ENCODE measurements at places on chromosomes 16 and 17. TPM values are rescaled to one million over a fixed set of nuclear protein-coding genes. Genes with fewer than 3 reads are reported as not detected.

The MARCHF10 gene
- 0.26 TPM for total RNA-seq

- no peak for DNase-seq
Measured at GRCh38 chr16:81277541-81278080, 37.2 kb upstream of the GAN start.

The CRYBA1 gene
- total RNA-seq: not detected

The PDILT gene
- not detected for total RNA-seq

DNA sequence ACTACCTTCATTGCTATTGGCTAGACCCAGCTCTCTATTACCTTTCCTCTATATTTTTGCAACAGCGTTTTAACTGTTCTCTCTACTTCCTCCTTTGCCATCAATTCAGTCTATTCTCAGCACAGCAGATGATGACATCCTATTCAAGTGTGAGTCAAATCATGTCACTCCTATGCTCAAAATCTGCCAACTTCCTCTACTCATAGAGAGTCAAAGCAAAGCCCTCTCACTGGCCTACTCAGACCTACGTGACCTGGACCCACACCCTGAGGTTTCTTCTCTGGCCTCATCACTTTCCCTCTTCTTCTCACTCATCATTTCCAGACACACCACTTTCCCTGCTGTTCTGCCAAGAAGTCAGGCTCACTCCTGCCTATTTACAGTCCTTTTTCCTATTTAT, 289.0 kb upstream of the AXIN2 start:
- no peak for DNase-seq

DNA sequence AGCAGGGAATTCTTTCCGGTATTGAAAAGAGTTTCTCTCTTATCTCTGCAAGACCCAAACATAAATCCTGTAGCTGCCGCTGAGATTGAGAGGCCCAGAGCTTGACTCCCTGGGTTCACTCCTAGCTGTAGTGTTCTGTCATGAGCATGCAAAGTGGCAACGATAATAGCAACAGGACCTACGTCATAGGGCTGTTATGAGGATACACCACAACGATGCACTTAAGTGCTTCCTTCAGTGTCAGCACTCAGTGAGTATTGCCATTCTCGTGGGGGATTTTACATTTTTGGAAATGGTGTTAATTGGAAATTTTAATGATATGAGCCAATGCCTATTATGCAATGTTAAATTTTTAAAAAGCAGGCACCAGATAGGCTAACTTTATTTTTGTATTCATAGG, 199.8 kb downstream of the CYLD start:
- DNase-seq: no peak

The METTL2A gene
- 10.8 TPM for total RNA-seq

The CSH1 gene
- total RNA-seq: 9.9 TPM

DNA sequence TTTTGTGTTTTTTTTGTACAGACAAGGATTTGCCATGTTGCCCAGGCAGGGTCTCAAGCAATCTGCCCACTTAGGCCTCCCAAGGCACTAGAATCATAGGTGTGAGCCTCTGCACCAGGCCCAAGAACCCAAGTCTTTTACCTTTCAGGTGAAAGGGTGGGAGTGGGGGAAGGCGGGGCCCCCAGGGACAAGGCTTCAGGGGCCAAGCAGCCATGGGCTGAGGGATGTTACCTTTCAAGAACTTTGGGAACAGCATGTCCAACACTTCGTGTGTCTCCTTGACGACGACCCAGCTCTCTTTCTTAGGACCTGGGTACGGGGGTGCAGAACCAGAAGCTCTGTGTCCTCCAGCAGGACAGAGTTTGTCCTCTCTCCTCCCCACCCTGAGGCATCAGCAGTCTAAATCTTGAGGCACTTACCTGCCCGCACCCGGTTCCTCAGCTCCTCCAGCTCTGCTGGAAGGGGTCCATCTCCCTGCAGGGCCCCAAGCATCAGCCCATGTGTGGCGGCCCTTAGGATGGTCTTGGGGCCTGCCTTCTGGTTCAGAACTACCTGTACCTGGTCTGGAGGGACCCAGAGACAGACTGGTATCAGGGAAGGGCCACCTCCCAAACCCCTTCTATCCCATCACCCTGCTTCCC, 9.0 kb downstream of the SLC5A2 start:
- DNase-seq: no peak

- no peak for DNase-seq
Measured at GRCh38 chr17:75617218-75617617, 16.0 kb upstream of the SMIM5 start.

DNA sequence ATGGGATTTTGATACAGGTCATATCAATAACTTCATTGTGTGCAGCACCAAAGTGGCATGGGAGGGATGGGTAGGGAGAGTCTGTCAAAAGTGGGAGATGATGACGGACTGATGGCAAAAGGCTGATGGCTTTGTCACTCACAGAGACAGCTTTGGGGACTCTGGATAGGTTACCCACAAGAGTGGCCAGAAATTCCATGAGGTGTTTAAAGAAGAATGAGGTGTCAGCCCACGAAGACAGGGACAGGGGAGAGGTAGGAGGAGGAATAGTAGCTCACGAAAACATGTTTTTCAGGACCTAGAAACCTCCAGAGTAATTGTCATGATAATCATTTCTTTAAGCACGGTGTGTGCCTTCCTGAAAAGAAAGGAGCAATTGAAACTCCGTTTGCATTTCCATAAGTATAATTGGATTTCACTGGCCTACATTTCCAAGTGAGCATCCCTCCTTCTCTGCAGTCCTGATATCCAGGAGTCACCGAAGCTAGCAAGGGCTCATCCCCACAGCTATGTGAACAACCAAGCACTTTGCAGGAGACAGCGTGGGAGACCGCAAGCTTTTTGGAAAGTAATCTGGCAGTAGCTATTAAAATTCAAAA, 60.0 kb downstream of the HSD17B2 start:
- DNase-seq: no peak

GRCh38 chr17:79211061-79211770, 136.6 kb downstream of the ENGASE start:
- no peak for DNase-seq

The NLRC3 gene
- total RNA-seq: 71.7 TPM

- no peak for DNase-seq
Measured at GRCh38 chr17:61967729-61968128, 39.9 kb upstream of the INTS2 start.

DNA sequence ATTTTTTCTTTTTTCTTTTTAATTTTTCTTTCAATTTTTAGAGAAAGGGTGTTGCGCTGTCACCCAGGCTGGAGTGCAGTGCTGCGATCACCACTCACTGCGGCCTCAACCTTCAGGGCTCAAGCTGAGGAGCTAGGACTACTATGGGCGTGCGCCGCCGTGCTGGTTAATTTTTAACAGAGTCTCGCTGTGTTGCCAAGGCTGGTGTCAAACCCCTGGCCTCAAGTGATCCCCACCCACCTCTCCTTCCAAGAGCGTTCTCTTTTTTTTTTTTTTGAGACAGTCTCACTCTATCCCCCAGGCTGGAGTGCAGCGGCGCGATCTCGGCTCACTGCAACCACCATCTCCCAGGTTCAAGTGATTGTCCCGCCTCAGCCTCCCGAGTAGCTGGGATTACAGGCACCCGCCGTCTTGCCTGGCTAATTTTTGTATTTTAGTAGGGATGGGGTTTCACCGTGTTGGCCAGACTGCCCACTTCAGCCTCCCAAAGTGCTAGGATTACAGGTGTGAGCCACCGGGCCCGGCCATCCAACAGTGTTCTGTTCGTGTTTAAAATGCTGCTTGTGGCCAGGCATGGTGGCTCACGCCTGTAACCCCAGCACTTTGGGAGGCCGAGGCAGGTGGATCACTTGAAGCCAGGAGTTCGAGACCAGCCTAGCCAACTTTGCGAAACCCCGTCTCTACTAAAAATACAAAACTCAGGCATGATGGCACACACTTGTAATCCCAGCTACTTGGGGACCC, 14.5 kb upstream of the RPL13 start:
- DNase-seq: no peak
